ENCODE measurements at places on chromosomes 5 and 9.

DNA sequence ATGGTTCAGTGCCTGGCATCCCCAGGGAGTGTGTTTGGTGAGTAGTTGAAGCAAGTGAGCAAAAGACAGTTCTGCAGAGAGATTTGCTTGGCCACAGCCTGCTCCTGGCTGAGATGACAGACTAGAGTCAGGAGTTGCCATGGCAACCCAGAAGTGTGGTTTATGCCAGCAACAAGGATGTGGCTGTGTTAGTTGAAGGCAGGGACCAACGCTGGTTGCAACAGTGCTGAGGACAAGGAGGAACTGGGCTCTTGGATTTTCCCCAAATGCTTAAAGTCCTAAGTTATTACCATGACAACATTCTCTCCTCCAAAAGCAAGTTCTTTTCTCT, 2.7 kb downstream of the NXNL2 start:
- peak; percentile 37 for DNase-seq

DNA sequence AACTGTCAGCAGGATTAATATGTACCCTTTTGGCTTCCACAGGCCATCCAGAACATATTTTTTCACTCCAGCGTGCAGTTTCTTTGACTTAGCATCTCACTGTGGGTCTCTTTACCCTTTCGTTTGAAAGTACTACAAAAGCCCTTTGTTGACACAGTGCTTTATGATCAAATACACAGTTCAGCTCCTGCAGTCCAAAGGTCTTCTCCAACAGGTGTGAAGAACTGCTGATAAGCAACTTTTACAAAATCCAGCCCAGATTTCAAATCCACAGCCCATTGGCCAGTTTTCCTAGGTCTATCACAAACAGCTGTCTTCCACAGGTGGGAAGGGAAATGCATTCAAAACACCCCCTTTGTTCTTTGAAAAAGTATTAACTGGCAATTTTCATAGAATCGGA, 54.8 kb downstream of the MYO10 start:
- DNase-seq: no peak

- DNase-seq: no peak
Observed at GRCh38 chr9:18394847-18395351, 79.1 kb upstream of the ADAMTSL1 start.

DNA sequence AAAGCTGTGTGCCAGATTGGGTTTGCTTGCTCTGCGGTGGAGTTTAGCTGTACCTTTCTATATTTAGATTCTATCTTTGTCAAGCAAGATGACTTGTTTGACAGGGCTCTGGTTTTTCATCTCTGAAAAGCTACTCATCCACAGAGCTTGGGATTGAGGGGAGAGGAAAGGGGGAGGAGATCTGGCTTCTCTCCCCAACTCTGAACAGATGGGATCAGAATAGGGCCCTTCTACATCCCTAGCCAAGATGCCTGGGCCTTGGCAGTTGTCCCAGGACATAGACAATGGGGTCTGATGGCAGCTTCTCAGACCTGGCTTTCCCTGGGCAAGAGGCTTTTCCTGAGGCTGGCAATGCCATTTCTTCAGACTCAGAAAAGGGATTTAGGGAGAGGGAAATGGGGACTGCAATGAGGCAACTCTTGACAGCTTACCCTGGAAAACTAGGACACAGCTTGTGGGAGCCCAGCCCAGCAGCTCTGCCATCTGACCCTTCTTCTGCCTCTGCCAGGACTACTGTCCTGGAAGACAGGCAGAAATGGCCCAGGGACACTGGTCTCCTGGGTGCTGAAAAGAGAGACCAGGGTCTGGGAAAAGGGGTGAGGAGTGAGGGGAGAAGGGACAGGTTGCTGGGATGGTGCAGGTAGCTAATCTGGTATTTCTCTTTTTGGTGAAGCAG, 50.2 kb upstream of the ASTN2 start:
- no peak for DNase-seq

DNA sequence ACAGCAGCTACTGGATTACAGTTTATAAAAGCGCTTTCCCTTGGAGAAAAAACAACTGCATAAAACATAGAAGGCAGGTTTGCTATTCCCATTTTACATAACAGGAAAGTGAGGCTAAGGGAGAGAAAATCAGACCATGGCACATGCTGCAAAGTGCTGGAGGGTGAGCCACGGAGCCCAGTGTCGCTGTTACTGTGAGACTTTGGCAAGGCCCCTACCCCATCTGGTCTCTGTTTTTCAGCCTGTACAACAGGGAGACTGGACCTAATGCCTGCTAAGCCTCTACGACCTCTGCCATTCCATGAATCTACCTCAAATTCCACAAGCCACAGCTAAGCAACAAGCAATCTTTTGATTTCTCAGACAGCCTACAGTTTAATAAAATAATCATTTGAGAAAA, 139.2 kb downstream of the GABBR2 start:
- no peak for DNase-seq

DNA sequence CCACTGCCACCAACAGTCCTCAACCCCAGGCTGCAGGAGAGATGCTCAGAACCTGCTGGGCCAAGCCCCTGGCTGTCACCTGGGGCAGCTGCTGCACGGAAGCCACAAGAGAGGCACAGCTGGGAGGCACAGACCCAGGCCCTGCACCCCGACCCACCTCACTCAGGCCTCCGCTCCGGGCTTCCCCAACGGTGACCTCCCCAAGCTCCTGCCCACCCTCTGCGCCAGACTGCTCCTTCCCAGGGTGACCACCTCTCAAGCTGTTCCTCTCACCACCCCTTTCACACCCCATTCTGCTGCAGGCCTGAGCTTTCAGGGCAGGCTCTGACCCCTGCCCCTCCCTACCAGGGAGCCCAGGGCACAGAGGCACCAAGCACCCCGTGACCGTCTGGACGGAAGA, 33.0 kb downstream of the VAV2 start:
- no peak for DNase-seq

DNA sequence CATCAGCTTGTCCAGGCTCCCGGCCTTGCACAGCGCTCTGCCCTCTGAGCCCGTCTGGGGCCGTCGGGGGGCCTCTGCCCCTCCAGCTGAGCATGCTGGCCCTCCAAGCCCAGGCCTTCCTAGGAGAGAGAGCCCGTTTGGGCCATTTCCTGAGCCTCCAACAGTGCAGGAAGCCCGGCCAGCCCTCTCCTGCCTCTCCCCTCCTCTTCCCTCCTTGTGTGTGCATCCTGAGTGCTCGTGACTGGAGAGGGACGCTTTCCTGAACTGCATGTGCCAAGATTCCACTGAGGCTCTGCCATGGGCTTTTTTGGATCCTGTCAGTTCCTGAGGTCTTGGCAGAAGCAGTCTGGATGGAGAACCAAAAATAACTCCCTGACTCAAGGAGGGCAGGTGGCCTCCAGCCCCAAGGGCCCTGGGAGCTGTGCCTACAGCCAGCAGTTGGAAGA, 15.6 kb downstream of the OLFM1 start:
- DNase-seq: no peak

Data from CD4-positive, alpha-beta T cell treated with Interleukin-17A for 4 hours (primary cell).